ENCODE measurements at places on chromosomes 12 and 14. TPM values are rescaled to one million over a fixed set of nuclear protein-coding genes. Genes with fewer than 3 reads are reported as not detected.

The NPFF gene
- not detected for total RNA-seq

The WNT1 gene
- not detected for total RNA-seq

The CEBPE gene
- not detected for total RNA-seq

The HAL gene
- not detected for total RNA-seq

The DPPA3 gene
- total RNA-seq = not detected

The PLEK2 gene
- total RNA-seq = 28.0 TPM

The JAG2 gene
- 52.0 TPM for total RNA-seq

The BIN2 gene
- not detected for total RNA-seq

The STRAP gene
- 120 TPM for total RNA-seq

The KRT85 gene
- not detected for total RNA-seq

The LTBR gene
- total RNA-seq = 135 TPM

The SYNDIG1L gene
- total RNA-seq = not detected

The OAS1 gene
- total RNA-seq = 46.4 TPM

The KLRB1 gene
- not detected for total RNA-seq

The TCL1B gene
- total RNA-seq = not detected

The GARIN6 gene
- total RNA-seq = not detected

The OAS2 gene
- 101 TPM for total RNA-seq

The CBLN3 gene
- total RNA-seq = 2.2 TPM

Measured in mammary microvascular endothelial cell (primary cell).